ENCODE measurements at places on chromosomes 12 and 14. TPM values are rescaled to one million over a fixed set of nuclear protein-coding genes. Genes with fewer than 3 reads are reported as not detected.

CCDC177 gene
- under 0.01 TPM for total RNA-seq

KRT2 gene
- total RNA-seq, result not detected

KIF26A gene
- total RNA-seq, result 1.5 TPM

RTL1 gene
- total RNA-seq, result under 0.01 TPM

TSPAN11 gene
- under 0.01 TPM for total RNA-seq

GXYLT1 gene
- total RNA-seq, result 23.0 TPM

SCNN1A gene
- total RNA-seq, result under 0.01 TPM

ZFYVE21 gene
- total RNA-seq, result 76.5 TPM

SAMD15 gene
- 2.2 TPM for total RNA-seq

GLT8D2 gene
- total RNA-seq, result 19.0 TPM

VDR gene
- 2.7 TPM for total RNA-seq

KRT78 gene
- total RNA-seq, result not detected

HOXC6 gene
- total RNA-seq, result not detected
